ENCODE measurements at places on chromosomes 2 and 18.

GRCh38 chr2:2464094-2464493, 133.0 kb upstream of the MYT1L start:
- peak; percentile 14 for DNase-seq

GRCh38 chr2:158998551-158999248, 30.3 kb downstream of the TANC1 start:
- DNase-seq = peak; percentile 53

DNA sequence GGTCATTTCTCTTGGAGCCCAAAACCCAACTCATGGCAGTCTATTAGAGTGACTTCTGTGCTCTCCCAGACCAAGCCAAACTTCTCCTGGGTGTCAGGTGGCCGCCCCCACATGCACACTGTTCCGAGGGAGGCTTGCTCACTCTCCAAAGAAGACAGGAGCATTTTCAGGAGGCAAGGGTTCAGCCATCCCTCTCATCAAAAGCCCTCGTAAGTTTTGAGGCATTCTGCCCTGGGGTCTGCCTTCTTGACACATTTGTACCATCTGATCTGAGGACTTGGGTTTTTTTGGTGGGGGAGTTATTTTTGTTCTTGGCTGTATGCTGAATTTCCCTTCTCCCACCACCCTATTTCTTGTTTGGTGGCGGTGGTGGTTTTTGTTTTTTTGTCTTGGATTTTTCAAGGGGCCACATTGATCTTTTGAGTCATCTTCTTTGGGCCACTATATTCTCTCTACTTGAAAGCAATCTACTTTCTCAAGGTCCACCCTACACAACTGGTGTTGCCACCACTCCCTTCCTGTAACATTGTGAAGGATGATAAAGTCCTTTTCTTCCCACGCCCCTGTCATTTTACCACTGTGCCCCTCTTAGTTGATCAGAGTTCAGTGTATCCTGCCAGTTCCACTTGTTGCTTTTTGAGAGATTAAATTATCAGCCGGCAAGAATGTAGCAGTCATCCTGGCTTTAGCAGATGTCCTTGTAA, 255.8 kb downstream of the CYP26B1 start:
- DNase-seq = no peak

DNA sequence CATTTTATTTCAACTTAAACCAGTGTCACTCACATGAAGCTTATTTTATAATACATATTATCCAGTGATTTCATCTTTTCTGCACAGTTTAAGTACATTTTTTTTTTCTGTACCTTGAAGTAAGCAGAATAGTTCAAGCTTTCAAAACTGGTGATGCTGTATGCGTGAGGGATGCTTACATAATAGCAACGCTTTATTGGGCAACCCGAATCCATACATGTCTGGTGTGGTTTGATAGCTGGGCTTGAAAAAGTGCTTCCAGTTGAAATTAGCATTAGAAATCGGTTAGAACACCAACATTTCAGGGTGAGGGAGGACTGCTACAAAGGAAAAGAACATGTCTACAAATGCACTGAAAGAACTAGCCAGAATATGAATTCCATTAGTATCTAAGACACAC, 117.4 kb downstream of the MBP start:
- DNase-seq = no peak

DNA sequence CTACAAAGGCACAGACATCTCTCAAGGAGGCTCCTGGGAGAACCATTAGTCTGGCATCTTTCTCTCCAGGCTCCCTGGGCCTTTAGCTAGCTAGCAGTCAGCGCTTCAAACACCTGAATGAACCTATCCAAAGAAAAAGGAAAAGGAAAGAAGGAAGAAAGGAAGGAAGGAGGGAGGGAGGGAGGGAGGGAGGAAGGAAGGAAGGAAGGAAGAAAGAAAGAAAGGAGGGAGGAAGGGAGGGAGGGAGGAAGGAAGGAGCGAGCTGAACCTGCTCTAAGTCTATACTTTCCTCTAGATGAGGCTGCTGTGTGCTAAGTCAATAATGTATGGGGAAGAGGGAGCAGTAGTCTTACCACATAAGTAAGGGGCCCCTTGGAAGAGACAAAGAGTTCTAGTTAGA, 5.1 kb upstream of the BCL11A start:
- DNase-seq = no peak

DNA sequence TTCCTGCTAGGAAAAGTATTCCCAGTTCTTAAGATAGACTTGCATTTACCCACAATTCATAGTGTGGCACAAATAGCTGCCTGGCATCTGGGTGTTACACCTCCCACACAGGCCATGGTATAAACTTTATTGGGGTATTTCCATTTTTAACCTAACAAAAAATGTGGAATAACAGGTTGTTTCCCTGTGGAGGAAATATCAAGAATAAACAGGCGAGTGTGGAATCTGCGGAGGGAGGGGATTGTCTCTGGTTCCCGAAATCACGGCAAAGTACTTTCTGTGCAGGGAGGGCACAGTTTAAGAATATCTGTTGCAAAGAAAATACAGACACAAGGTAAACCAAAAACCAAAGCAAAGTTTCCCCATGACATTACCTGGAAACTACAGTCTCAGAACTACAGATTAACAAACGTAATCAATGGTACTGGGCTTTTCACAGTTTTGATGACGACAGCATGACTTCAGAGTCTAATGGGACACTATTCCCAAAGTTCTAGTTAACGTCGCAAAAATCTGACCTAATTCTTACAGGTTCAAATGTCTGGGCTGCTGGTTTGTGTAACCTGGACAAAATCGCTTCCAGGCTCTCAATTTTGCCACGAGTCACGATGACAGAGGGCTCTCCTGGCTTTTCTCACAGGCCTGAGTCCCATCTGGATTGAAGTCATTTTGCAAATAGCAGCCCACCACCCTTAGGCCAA, 1.4 kb downstream of the STARD7 start:
- DNase-seq = no peak

GRCh38 chr2:149122516-149122915, 84.0 kb downstream of the LYPD6B start:
- DNase-seq = peak; percentile 42

DNA sequence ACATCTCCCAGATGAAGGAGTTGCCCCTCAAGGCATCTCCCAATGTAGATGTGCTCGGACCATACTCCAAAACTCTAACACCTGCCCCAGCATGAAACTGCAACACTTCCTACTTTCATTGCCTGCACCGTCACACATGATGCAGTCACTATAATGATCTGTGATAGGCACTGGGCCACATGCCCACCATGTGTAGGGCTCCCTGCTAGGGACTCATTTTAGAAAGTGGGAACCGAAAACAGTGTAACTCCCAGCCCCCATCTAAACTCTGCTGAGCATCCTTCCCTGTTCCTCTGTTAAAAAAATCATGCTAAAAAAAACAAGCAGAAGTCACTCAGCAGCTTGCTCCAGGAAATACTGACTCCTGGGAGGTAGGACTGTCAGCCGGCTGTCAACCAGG, 496.1 kb upstream of the RAB6C start:
- DNase-seq = no peak

DNA sequence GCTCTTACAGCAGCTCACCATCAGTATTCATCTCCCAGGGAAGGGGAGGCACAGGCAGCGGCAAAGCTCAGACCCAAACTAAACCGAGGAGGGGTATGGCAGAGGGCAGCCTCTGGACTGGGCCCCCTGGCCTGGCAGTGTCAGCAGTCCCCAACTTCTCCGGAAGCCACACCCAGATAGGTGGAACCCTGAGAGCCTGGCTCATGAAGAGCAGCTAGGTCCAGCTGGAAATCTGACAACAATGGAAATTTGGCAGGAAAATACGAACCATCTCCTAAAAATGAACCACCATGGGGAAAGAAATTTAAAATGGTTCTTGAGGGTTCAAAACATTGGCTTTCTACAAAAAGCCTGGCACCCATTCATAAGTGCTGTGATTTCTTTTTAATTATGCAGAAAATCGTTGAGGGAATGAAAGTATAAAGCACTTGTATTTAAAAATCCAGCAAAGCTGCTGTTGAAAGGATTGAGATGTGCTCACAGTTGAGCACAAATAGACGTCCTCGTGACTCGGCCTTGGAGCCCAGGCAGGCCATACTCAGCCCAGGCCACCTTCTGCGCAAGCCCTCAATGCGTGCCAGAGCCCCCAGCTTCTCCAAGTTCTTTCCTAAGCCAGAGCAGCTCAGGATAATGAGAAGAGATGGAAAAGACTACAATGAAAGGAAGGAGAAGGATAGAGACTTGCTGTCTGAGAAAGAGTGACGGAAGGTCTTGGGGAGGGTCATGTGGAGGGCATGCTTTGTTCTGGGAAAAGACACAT, 93.0 kb downstream of the COL6A3 start:
- no peak for DNase-seq

DNA sequence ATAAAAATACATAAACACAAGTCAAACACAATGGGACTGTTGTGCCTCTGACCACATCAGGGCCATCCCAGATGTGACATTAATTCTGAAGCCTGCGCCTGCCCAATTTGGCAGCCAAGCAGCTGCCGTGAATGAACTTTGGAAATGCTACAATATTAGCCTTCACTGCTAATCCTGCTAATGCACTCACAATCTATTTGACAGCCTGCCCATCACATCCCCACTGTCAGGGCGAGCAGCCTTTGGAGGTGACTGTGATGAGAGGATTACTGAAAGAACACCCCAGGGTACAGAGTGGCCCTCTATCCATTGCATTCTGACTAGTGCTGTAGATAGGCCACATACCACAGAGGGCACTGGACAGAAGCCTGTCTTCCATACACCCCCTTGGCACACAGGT, 21.6 kb downstream of the OSR1 start:
- no peak for DNase-seq

DNA sequence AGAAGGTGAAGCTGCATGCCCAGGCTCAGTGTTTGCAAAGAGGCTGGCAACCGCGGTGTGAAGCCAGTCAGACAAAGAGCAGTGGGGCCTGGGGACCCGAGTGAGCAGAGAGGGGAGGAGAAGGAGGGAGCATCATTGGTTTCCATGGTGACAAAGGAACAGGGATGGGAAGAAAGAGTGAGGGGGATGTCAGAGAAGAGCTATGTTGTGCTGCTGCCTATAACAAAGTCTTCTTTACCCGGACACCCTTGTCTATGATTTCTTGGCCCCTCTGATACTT, 14.5 kb downstream of the TMEM247 start:
- no peak for DNase-seq

GRCh38 chr2:232321156-232321816, 57.3 kb upstream of the ALPP start:
- DNase-seq = no peak

GRCh38 chr2:174785481-174785880, 21.2 kb upstream of the CHRNA1 start:
- DNase-seq = no peak

GRCh38 chr2:55999231-55999630, 75.6 kb upstream of the EFEMP1 start:
- DNase-seq = no peak

GRCh38 chr2:117562654-117563053, 251.8 kb upstream of the DDX18 start:
- no peak for DNase-seq

DNA sequence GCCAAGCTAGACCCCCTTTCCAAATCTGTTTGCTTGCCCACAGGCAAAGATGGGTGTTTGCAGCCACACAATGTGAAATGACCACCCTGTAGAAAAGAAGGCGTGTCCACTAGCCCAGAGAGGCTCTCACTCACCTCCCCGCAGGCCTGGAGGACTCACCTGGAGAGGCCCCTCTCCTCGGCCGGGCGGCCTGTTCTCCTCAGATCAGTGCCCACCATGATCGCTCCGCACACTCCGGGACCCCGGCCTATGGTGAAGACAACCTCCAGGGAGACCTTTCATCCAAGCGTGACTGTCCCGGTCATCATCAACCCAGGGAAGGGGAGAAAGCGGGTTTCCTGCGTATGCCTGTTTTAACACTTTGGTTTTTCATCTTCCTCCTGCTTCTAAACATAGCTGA, 328.7 kb upstream of the SALL3 start:
- no peak for DNase-seq

GRCh38 chr2:16411788-16412187, 253.8 kb downstream of the CYRIA start:
- DNase-seq = no peak

DNA sequence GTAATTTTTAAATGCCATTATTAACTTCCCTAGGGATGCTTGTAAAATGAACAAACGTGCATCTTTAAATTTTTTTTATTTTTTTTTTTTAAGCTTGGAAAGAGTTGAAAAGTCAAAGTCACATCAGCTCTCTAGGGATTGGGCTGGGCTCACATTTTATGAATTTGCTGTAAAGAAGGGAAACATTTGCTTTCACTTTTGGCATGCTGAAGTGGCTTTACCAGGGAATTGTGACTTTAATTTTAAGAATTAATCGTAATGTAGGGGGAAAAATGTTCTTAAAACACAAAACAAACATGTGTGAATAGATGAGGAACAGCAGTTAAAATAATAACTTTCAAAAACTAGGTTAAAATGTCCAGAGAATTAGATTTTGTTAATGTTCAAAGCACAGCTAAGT, 123.0 kb downstream of the AGAP1 start:
- no peak for DNase-seq

- DNase-seq = no peak
Observed at GRCh38 chr18:7839548-7839947, 272.4 kb downstream of the PTPRM start.

DNA sequence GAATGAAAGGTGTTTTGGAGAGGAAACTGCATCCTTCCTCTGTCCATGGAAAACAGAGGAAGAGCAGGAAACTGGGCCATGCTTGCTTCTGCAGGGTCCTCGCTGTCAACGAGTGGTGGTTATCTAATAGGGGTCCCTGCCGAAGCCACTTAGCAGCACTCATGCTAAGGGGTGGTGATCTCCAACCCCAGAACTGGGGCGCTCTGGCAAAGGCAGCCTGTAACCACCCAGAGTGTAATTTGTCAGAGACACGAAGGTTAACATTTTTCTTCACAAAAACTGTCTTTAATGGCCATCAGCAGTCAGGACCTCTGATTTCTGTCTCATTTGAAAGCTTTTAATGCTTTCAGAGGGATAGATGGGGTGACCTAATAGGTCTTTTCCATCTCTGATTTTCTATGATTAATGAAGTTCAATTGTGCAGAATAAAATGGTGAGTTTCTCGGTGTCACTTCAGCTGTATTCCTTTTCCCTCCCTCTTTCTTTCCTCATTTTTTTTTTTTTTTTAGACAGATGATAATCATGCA, 231.3 kb upstream of the CELF4 start:
- no peak for DNase-seq

GRCh38 chr2:76288146-76288545, 577.4 kb upstream of the GCFC2 start:
- DNase-seq = no peak

DNA sequence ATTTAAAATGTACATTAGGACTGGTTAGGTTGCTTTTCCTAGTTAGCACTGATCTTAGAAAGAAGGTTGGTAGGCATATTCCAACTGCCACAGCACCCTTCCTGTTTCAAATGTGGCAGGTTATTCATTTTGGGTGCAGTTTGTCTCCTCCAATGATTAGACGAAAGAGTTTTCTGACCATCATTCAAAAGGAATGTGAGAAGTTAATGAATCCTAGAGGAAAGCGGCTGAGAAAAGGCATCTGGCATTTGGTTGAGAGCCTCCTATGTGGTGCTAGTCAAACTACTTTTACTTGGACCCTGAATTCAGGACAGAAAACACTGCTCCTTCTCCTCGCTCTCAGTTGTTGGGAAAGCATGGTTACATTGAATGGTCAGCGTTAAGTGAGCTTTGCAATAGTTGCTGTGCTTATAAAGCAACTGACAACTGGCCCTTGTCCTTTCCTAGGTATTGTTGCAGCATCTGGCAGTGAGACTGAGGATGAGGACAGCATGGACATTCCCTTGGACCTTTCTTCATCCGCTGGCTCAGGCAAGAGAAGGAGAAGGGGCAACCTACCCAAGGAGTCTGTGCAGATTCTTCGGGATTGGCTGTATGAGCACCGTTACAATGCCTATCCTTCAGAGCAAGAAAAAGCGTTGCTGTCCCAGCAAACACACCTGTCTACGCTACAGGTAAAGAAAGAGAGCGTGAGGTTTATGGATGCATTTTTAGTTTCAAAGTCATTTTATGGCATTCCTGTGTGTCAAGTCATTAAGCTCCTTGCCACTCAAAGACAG, 6.1 kb downstream of the TGIF1 start:
- peak; percentile 68 for DNase-seq

Data from fibroblast of skin of abdomen (primary cell).